ENCODE measurements at places on chromosomes 7 and 10. TPM values are rescaled to one million over a fixed set of nuclear protein-coding genes. Genes with fewer than 3 reads are reported as not detected.

CYP3A4 gene
- not detected for total RNA-seq

HSPA12A gene
- not detected for total RNA-seq

CFAP46 gene
- not detected for total RNA-seq

NPY4R gene
- not detected for total RNA-seq

SPOCK2 gene
- total RNA-seq = 424 TPM

PKD2L1 gene
- total RNA-seq = not detected

PAX4 gene
- not detected for total RNA-seq

PILRA gene
- total RNA-seq = 1.8 TPM

MNX1 gene
- not detected for total RNA-seq

ADIRF gene
- total RNA-seq = not detected

SLC37A3 gene
- total RNA-seq = 28.5 TPM

ZNF467 gene
- 0.15 TPM for total RNA-seq

RBM20 gene
- not detected for total RNA-seq
